Activated CD4-positive, alpha-beta T cell treated with anti-CD3 and anti-CD28 coated beads for 36 hours (primary cell): ENCODE measurements at places on chromosomes 11 and 22. TPM values are rescaled to one million over a fixed set of nuclear protein-coding genes. Genes with fewer than 3 reads are reported as not detected.

ALG12 gene
- 13.7 TPM for total RNA-seq

HINFP gene
- 24.0 TPM for total RNA-seq

KRTAP5-2 gene
- total RNA-seq, result not detected

TMEM191C gene
- total RNA-seq, result 1.1 TPM

DBX1 gene
- total RNA-seq, result not detected

RIMBP3B gene
- total RNA-seq, result 0.41 TPM

C22orf31 gene
- not detected for total RNA-seq

OR51F1 gene
- not detected for total RNA-seq

LAMTOR1 gene
- 52.2 TPM for total RNA-seq

FBLN1 gene
- total RNA-seq, result not detected

SLC37A4 gene
- 36.2 TPM for total RNA-seq

ABCG4 gene
- not detected for total RNA-seq

SLC17A6 gene
- not detected for total RNA-seq

ANO9 gene
- 31.7 TPM for total RNA-seq

MPZL3 gene
- 45.9 TPM for total RNA-seq

OR10A2 gene
- total RNA-seq, result not detected

KRTAP5-9 gene
- 0.21 TPM for total RNA-seq

CERK gene
- 32.8 TPM for total RNA-seq

POU2AF2 gene
- total RNA-seq, result not detected

TBX10 gene
- not detected for total RNA-seq
